Liver (tissue), 10 donors: ENCODE measurements at places on chromosomes 11 and 22. TPM values are rescaled to one million over a fixed set of nuclear protein-coding genes. Genes with fewer than 3 reads are reported as not detected.

DNA sequence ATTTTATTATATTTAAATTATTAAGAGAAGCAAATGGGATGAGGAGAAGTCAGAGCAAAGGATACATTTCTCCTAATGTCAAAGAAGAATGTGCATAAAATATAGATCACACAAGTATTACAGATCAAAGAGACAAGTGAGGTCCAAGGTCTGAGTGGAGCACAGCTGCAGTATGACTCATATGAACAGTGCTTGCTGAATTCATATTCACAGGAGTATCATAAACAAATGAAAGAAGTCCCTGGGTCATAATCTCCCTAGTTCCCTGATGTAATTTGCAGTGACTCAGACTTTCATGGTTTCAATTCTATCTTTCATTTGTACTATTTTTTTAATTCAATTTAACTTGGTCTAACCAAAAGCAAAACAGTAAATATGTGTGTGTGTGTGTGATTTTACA is 499.0 kb upstream of the CCDC179 start:
- DNase-seq, result no peak

- no peak for DNase-seq
Observed at GRCh38 chr11:65791719-65792213, 4.9 kb downstream of the OVOL1 start.

DNA sequence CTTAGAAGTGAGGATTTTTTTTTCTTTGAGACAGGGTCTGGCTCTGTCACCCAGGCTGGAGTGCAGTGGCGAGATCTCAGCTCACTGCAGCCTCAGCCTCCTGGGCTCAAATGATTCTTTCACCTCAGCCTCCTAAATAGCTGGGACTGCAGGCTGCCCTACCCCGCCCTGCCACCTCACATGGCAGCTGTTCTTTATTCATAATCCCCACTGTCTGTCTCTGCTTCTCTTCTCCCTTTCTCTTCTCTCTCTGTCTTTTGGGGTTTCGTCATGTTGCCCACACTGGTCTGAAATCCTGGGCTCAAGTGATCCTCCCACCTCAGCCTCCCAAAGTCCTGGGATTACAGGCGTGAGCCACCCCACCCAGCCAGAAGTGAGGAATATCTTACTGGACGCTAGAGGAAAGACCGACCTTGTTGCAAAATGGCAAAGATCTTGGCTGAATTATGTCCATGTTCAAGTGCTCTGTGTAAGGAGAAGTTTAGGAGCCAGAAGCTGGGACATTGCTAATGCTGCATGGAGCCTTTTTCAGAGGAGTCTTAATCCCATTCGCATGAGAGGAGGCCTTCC is 21.9 kb downstream of the KRTAP5-5 start:
- no peak for DNase-seq

The VPREB1 gene
- polyA plus RNA-seq, result not detected

DNA sequence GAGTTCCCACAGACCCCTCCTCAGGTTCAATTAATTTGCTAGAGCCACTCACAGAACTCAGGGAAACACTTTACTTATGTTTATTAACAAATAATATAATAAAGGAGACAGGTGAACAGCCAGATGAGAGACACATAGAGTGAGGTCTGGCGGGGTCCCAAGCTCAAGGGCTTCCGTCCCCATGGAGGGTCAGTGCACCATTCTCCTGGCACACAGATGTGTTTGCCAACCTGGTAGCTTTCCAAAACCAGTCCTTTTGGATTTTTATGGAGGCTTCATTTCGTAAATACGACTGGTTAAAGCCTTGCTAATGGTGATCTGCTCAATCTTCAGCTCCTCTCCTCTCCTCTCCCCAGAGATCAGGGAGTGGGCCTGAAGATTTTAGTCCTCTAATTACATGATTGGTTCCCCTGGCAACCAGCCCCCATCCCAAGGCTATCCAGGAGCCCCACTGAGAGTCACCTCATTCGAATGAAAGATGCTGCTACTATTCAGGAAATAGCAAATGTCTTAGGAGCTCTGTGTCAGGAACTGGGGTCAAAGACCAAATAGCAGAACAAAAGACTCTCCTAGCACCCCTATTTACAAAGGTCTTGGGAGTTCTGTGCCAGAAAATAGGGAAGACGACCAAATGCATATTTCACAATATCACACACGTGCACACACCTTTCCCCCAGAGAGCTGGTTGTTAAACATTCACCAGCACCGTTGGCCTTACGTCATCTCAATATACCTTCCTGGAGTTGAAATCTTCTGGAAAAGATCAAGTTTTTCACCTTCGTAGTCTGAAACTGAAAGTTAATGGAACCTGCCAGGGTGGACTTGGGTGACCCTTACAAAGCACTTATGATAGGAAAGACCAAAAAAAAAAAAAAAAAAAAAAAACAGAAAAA is 23.8 kb upstream of the CAPRIN1 start:
- DNase-seq, result peak; percentile 40

The CST6 gene
- polyA plus RNA-seq, result not detected

DNA sequence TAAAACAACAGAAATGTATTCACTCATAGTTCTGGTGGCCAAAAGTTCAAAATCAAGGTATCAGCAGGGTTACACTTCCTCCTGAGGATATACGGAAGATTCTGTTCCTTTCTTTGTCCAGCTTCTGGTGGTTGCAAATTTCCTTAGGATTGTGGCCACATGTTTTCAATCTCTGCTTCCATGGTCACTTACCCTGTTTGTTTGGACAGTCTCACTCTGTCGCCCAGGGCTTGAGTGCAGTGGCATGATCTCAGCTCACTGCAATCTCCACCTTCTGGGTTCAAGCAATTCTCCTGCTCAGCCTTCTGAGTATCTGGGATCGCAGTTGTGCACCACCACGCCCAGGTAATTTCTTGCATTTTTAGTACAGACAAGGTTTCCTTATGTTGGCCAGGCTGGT is 534.3 kb downstream of the KCNA4 start:
- DNase-seq, result no peak

GRCh38 chr11:107857550-107858216 is 904 bp downstream of the SLC35F2 start:
- no peak for DNase-seq

GRCh38 chr22:29143941-29144785 is 61.5 kb upstream of the EMID1 start:
- DNase-seq, result peak; percentile 30

DNA sequence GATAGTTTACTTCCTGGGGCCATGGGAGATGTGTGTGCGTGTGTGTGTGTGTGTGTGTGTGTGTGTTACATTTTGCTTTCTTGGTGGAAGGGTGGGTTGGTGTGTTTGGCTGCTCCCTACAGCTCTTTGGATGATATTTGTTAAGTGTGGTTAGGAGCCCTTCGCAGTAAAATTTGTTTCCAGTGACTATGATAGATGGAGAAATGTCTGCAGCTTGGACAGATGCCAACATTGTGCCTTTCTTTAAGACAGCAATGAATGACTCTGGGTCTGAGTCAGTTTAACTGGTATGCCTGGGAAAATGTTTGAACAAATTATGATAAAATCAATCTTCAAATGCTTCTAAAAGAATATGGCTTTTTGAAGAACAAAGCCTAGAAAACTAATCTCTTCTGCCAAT is 102.7 kb upstream of the TRPC6 start:
- no peak for DNase-seq

DNA sequence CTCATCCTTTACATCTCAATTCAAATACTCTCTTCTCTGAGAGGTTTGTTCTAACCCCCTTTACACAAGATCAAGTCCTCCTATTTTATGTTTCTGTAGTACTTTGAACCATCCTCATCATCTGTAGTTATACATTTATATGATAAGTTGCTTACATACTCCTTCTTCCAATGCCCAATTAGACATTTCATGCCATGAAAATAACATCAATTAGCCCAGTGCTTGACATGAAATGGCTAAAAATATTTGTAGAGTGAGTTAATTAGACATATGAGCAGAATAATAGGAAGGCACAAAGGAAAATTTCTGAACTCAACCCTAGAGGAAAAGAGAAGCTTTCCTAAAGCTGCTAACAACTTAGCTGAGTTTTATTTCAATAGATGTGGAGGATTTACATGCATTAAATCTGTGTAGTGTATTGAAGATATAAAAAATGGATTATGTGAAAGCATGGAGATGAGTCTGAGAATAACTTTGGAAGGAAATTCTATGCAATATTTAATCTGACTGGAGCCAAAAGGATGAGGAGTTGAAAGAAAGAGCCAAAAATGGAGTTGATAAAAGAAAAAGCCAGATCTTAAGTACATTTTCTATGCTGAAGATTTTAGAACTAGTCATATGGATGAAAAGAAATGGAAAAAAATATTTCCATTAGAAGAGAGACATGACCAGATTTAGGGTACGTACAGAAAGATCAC is at the start of gene OR56A1:
OR56A1 (minus strand) TSS at position 51 of the 698 bp plus-strand sequence. CDS start 3,066 bp downstream, outside the sequence.
- DNase-seq, result no peak

The OR6A2 gene
- not detected for polyA plus RNA-seq

DNA sequence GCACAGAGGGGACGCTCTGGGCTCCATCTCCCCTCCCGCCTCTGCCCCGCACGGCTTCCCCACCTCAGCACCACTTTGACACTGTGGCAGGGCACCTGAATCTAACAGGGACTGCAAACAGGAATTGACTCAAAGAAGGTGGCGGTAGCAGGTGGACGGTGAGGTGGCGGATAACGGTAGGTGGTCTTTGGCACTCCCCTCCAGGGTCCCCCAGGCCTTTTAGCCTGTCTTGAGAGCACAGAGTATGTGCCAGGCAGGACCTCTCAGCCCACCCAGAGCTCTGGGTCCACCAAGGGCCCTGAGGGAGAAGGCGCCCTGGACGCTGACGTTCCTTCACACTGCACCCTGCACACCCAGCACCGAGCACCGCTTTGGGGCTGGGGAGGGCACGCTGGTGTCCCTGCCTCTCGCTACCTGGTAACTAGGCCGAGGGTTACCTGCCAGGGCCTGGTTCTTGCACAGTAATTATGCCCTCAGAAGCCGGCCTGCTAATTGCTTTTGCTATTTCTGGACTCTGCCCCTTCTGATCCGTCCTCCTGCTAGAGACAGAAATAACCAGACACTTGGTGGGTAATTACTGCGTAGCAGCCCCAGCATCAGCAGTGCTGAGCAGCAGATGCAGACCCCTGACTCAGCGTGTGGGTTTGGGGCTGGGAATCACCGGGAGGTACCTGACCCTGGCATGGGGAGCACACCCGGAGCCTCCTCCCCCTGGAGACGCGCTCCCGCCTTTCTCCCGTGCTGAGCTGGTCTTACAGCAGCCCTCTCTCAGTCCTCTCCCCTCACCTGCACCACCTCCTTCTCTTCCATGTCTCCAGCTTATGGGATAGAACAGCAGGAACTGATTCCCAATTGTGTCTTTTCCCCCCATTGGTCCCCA is 103.3 kb upstream of the B3GAT1 start:
- no peak for DNase-seq

DNA sequence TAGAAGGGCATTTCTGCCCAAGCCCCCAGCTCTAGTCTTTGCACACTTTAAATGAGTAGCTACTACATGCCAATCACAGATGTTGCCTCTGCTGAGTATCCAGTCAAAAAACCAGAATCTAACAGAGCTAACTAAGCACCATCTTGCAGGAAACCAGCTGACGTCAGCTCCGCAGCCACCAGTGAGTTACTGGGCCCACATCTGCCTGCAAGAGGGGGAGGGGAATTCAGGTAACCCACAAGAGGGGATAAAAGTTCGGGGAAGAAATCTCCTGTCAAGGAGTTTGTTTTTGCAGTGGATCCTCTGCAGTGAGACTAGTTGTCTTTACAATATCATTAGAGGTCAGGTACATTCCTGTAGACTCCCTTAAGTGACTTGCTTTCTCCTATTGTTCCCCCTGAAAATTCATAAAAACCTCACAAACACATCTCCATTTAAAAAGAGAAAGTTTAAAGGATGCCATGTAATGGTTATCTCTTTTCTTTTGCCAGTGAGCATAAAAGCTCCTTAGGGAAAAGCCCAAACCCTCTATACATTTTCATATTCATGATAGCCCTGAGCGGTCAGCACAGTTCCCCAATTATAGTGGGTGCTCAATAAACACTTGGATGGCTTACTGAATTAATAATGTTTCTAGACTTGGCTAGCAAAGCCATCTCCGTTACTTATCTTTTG is 9.3 kb downstream of the CD44 start:
- DNase-seq, result no peak

The KBTBD3 gene
- polyA plus RNA-seq, result 12.4 TPM

DNA sequence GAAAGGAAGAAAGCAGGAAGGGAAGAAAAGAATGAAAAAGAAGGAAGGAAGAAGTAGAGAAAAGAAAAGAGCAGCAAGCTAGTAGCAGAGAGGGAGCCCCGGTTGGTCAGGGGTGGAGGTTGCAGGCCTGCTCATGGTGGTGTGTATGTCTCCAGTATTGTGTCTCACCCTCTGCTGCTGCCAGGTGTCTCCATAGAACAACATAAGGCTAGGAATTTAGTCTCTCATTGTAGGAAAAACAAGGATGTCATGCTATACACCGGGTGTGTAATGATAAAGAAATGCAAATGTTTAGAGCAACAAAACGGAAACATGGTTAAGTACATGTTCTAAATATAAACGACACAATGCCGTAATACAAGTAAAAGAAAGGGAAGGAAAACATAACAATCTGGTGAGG is 342.5 kb downstream of the NTM start:
- DNase-seq, result no peak

The ANO1 gene
- 37.7 TPM for polyA plus RNA-seq

DNA sequence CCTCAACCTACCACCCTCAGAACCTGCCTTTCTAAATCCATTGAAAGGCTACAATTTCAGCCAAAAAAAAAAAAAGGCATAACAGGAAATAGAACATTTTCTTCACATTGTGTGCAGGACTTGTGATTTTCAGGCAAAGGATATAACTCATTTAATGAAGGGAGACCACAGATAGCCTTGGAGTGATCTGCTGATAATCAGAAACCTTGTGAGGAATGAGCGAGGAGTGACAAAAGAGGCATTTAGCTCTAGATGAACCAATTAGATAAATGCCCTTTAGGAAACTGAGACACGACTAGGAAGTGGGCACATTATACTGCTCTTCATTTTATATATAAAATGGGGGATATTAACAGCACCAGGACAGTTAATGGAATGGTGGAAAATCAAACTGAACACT is 216.5 kb upstream of the GRIA4 start:
- no peak for DNase-seq

The FGF4 gene
- not detected for polyA plus RNA-seq

The POU2AF3 gene
- 0.68 TPM for polyA plus RNA-seq

DNA sequence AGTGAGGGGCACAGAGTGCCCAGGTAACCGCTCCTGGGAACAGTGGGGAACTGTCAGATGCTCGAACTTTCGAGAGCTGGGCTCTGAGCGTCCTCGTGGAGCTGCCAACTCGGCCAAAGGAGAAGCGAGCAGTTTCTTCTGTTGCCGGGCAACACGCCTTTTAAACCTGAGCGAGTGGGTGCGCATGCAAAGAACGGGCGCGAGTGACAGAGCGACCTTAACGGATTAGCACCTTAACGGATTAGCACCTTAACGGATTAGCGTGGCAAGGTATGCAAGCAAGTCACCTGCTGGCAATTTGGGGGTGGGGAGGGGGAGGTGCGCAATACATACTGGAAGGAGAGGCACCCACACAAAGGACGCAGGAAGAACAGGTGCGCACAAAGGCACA is 61.8 kb upstream of the PRODH start:
- no peak for DNase-seq

The AIFM3 gene
- polyA plus RNA-seq, result 1.1 TPM

- no peak for DNase-seq
Observed at GRCh38 chr22:43745411-43745770, 66.7 kb downstream of the EFCAB6 start.

- DNase-seq, result peak; percentile 50
Observed at GRCh38 chr22:42688241-42689211, 32.1 kb downstream of the A4GALT start.
